ENCODE measurements at places on chromosomes 5 and 9.

DNA sequence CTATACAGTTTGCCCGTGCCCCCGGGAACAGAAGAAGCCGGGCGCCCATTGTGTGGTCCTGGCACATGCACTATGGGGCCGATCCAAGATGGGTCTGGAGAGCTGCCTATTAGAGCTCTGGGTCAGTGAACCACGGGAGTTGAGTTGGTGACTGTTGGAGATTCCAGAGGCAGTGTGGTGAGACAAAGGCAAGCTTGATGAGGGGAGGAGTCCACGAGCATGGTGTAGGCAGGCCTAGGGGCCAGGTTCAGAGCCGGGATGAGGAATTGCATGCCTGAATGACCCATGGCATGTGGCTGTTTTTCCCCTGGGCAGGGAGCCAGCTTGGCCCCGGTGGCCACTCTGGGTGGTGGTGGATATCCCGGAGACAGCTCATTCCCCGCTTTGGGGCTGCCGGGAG, 84.4 kb upstream of the STC2 start:
- no peak for DNase-seq

DNA sequence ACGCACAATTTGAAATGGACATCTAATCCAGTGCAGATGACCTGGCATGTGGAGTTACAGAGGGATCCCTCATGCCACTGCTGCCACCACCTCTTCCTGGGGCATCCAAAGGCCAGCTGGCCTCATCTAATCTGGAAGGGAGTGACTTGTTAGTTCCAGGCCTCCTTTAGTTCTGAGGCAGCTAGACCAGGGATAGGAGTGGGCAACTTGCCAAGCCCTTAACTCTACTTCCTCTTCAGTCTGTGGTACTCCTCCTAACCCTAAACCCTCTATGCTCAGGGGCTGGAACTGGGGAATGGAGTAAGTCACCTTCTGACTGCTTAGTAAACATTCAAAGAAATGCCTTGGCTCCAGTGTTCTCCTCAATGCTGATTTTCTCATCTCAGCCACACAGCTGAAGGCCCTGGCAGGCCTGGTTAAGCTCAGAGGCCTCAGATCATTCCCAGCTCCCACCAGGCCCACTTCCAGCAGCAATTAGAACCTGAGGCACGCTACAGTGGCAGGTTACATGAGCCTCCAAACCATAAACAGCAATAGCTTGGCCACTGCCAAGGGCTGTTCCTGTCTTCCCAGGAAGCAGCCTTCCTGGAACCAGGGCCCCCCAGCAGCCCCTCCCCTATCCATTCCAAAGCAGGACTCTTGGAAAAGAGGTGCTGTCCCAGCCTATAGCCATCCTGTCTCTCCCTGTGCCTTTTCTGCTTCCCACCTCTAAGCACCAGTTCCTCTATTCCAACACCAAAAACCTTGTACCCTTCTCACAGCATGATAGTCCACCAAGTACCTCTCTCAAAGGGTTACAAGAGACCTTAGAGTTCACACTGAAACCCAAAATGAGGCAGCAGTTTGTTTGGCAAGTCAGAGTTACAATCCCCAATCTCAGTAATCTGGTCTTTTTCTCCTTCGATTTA, 2.0 kb downstream of the EIF4EBP3 start:
- no peak for DNase-seq

- DNase-seq: no peak
Measured at GRCh38 chr5:176829320-176829719, 19.0 kb downstream of the UNC5A start.

DNA sequence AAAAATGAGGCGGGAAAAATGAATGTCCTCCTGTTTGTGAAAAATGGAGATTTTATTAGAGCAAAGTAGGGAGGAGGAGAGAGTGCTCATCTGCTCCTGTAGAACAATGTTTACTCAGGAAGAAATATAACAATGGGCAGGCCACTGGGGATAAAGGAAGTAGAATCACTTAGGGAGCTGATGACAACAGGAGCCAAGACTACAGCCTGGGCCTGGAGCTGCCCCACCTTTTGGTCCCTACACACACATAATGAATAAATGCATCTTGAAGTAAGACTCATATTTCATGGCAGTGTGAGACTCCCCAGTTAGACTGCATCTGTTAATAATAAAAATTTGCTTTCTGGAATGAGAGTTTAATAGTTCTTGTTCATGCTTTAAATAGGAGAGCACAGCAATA, 1939.8 kb downstream of the EFNA5 start:
- DNase-seq: peak; percentile 6

- DNase-seq: no peak
Measured at GRCh38 chr5:104952876-104953275, 1390.3 kb upstream of the NUDT12 start.

Data from fibroblast of skin of right quadriceps (primary cell).